ENCODE measurements at places on chromosomes 6 and 20. TPM values are rescaled to one million over a fixed set of nuclear protein-coding genes. Genes with fewer than 3 reads are reported as not detected.

Gene CAPN11
- not detected for total RNA-seq

Gene MKKS
- 13.4 TPM for total RNA-seq

Gene THEMIS
- total RNA-seq, result 0.07 TPM

Gene EDN1
- 54.8 TPM for total RNA-seq

Gene TBC1D32
- 8.9 TPM for total RNA-seq

Gene PAX1
- total RNA-seq, result not detected

Gene AMD1
- 67.1 TPM for total RNA-seq

Gene TCF15
- not detected for total RNA-seq

Gene DLL1
- total RNA-seq, result 1.6 TPM

Gene TMC2
- not detected for total RNA-seq

Gene LY6G6C
- total RNA-seq, result 0.66 TPM

Gene ZBTB9
- total RNA-seq, result 9.8 TPM

Gene NR2E1
- total RNA-seq, result not detected

Gene LINC00237
- total RNA-seq, result not detected

Gene EYS
- total RNA-seq, result 0.07 TPM

Gene SLC24A3
- total RNA-seq, result 0.79 TPM

Gene DDO
- not detected for total RNA-seq

Gene OPN5
- total RNA-seq, result not detected

Gene HLA-DQA2
- not detected for total RNA-seq

Gene C20orf204
- 0.99 TPM for total RNA-seq

Gene ZFP64
- 20.3 TPM for total RNA-seq

Gene WFDC5
- total RNA-seq, result not detected

Gene DYNLT2
- 1.0 TPM for total RNA-seq

Gene DEFB124
- not detected for total RNA-seq

Gene MACROD2
- 2.4 TPM for total RNA-seq

Gene SPDEF
- total RNA-seq, result 0.14 TPM

Gene BTN1A1
- total RNA-seq, result not detected

Gene PRKN
- 1.5 TPM for total RNA-seq

Gene SLC13A3
- total RNA-seq, result 0.66 TPM

Gene WFDC12
- total RNA-seq, result not detected

Gene MYBL2
- 6.2 TPM for total RNA-seq

Gene HDGFL1
- total RNA-seq, result not detected

Gene SFT2D1
- 54.3 TPM for total RNA-seq

Gene MOG
- not detected for total RNA-seq

Gene SLC35F1
- 0.72 TPM for total RNA-seq

Gene KIF16B
- 6.5 TPM for total RNA-seq

Gene PXDC1
- total RNA-seq, result 58.2 TPM

Gene PARD6B
- total RNA-seq, result 13.1 TPM

Gene MCHR2
- total RNA-seq, result not detected

Gene TMEM244
- total RNA-seq, result not detected

Gene PAK5
- total RNA-seq, result 0.19 TPM

Gene GLP1R
- not detected for total RNA-seq

Gene SLC22A23
- total RNA-seq, result 5.7 TPM

Gene SIM1
- not detected for total RNA-seq

Gene MYO6
- 33.1 TPM for total RNA-seq

Gene OGFRL1
- total RNA-seq, result 32.4 TPM

Gene RNF114
- total RNA-seq, result 59.4 TPM

Gene LAMA4
- total RNA-seq, result 2.0 TPM

Gene CST1
- total RNA-seq, result not detected

Gene CALHM5
- 1.8 TPM for total RNA-seq

Gene LAMA5
- 285 TPM for total RNA-seq

Gene FILIP1
- 2.0 TPM for total RNA-seq

Gene SIRPG
- not detected for total RNA-seq

Gene CALHM4
- total RNA-seq, result 0.20 TPM

Gene ZBP1
- total RNA-seq, result not detected
